ENCODE measurements at places on chromosomes 1 and 21.

DNA sequence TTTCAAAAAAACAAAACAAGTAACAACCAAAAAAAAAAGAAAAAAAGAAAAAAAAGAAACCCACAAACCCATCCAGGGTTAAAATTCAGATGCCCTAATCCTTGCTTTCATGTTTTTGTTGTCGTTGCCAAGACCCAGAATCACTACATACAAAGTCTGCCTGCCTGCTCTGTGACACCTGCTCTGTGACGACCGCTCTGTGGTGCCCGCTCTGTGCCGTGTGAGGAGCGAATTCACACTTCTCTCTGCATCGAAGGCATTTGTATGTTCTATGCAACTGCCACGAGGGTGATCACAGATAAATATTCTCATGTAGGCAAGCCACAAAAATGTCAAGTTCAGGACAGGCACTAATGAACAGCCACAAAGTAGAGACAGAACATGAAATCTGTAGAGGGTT is 178.6 kb downstream of the SLC45A1 start:
- DNase-seq = no peak

DNA sequence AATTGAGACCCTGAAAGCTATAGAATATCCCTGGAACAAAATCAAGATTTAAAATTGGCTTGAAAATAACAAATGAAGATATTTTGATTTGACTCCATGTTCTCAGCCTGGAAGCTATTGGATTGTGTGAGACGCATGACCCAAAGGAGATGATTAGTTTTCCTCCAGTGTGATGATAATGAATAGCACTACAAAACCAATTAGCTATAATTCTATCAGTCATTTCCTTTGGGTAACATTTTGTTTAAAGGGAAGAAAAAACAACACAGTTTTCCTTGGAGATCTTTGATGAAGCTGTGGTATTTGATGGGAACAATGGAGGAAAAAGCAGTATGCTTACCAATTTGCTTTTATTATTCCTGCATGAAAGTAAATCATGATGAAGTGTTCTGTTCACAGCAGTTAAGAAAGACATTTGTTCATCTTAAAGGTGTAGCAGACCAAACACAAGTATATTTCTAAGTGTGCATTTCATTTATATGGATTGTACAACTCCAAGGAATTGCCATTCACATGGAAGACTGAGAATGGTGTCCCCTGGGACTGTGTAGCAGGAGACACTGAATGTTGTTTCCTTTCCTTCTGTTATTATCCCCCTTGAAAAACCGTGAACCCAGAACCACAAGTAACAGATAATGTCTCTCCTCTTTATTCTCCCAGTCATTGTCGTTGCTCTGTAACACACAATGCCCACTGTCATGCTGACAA is 111.4 kb downstream of the CACHD1 start:
- no peak for DNase-seq

- no peak for DNase-seq
Measured at GRCh38 chr1:71706029-71706671, 576.2 kb downstream of the NEGR1 start.

DNA sequence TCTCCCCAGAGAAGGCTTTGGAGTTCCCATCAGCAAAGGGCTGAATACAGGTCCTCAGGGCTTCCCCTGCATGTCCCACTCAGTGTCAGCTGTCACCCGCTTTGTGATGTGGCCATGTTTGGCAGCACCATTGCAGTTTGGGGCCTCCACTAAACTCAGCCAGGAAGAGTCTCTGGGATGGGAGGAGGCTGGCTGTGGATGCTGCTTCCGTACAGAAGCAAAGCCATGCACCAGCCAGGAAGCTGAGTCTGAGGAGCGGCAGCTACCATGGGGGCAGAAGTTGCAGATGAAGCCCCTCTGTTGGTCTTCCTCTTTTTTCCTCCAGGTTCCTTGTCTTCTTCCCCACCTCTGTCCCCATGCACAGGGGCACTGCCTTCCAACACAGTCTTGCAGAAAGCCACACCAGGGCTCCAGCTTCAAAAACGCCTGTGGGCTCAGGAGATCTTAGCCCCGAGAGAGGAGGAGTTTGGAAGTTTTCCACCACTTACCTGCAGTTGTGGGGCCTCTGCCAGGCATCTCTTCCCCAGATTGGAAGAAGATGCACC is 416.8 kb downstream of the NPHP4 start:
- no peak for DNase-seq

- DNase-seq = no peak
Measured at GRCh38 chr1:67540025-67540732, 110.0 kb upstream of the SERBP1 start.

GRCh38 chr1:24961961-24962861 is 32.1 kb upstream of the RUNX3 start:
- DNase-seq = no peak

GRCh38 chr1:117930484-117930883 is 945 bp downstream of the WDR3 start:
- no peak for DNase-seq

- DNase-seq = no peak
Measured at GRCh38 chr1:37288900-37289299, 185.5 kb upstream of the ZC3H12A start.

- DNase-seq = peak; percentile 35
Measured at GRCh38 chr1:4075436-4076225, 175.6 kb upstream of the C1orf174 start.

DNA sequence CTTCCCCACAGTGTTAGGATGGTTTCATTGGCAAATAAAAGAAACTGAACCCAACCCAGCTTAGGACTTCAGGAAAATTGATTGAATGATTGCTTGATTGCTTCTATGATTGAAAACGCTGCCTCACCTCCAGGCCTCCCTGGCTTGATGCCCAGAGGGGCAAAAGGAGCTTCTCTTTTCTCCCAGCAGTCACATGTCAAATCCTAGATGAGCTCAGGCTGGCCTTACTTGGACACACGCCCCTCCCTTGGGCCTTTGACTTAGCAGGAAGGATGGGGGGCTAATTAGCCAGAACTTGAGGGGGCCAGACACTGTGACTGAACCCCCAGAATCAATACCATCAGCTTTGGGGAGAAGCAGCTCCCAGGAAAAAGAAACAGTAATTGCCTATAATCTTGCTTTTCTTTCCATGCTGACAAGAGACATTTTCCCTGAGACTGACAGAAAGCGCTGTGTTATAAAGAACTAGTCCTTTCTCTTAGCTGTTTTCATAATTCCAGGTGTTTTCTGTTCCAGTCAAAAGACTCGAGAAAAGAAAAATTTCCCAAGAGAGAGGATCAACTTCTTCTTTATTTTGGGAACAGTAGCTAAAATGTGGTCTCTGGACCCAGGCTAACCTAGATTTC is 50.8 kb upstream of the ATP5PO start:
- DNase-seq = no peak

DNA sequence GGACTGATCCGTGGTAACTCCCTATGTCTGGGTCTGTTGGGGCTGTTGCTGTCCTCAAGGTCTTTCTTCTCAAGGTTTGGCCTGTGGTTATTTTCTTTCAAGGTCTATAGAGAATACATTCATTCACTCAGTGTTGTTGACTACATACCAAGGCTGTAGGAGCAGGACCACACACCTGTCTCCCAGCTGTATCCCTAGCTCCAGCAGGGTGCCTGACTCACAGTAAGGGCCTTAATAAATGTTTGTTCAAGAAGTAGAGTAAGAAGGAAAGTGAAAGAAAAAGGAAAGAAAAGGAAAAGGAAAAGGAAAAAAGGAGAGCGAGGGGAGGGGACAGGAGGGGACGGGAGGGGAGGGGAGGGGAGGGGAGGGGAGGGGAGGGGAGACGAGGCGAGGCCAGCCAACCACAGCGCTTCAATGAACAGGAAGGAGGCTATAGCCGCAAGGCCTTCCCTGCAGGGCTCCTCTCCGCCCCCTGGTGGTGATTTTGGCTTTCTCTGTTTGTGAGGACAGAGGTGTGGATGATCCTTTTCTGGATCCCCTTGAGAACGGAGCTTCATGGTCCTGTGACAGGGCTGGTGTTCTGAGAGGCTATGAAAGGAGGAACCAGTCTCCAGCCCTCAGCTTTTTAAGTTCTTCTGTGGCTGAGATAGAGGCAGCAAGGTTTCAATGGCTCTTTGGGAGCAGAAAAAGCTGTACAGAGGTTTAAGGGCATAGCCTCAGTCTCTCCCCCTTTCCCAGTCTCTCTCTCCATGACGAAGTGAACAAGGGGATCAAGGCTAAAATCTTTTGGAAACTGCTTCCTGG is 30.6 kb upstream of the LCE5A start:
- no peak for DNase-seq

DNA sequence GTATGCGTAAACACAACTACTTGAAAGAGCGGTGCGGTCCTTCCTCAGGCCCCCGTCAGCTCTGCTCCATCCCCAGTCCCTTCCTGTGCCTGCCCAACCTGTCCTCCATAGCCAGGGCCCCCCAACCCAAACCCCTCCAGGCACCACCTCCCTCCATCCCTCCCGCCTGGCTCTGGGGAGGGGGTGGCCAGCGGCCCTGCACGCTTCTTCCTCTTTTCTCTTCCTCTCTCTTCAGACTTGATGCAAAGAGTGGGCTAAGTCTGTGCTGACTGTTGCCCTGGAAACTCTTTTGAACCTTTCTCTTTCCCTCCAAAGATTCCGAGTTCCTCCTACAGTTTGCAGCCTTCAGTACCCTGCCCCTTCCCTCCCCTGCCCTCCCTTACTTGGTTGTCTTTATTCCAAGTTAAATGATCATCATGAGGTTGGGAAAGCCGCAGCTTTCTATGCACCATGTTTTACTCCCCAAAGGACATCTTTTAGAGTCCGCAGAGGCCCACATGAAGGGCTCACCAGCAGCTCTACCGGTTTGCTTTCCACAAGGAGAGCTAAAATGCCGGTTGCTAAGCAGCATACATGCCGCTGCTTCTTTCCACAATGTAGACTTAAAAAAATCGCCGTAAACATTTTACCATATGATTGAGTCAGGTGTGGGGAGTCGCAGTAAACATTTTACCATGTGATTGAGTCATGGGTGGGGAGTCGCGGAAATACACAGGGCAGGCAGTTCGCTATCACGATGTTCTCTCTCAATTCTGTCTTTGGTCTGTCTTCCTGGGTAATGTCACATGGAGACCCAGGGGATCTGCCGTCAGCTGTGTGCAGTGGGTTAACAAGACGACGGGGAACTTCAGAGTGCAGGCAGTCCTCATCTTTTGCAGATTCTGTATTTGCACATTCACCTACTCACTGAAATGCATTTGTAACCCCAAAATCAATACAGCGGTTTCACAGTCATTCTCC is 525.3 kb downstream of the KIF26B start:
- no peak for DNase-seq

DNA sequence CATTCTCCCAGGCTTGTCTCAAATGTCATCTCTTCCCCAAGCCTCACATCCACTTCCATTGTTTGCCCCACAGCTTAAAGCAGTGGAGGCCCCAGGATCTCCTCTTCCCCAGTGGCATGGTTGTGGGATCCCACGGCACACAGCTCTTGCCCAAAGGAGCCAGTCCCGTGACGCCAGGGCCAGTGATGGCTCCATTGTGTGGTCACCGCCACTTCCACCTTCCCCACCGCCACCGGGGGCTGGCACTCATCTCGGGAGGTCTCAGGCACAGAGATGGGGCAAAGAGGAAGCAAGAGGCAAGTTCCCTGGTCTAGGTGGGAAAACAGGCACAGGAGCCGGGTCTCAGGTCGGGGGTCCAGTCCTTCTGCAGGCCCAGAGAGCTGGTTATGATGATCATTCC is 22.9 kb upstream of the ALDH4A1 start:
- DNase-seq = no peak

GRCh38 chr1:117580436-117580835 is 25.4 kb upstream of the TENT5C start:
- DNase-seq = peak; percentile 29

DNA sequence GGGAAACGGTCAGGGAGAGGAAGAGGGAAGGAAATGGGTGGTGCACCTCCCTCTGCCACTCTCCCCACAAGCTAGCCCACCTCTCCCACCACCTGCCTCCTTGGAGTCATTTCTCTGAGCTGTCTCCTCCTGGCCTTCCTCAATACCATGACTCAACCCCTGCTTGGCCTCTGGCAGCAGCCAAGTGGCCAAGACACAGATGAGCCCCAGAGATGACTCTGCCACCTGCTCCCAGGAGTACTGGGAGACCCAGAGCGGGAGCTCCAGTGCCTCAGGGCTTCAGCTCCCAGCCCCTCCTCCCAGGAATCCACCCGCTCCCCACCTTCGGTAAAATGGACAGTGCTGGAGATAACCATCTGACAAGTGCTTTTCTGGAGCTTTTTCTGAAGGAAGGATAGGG is 2.6 kb downstream of the S100A16 start:
- DNase-seq = no peak

DNA sequence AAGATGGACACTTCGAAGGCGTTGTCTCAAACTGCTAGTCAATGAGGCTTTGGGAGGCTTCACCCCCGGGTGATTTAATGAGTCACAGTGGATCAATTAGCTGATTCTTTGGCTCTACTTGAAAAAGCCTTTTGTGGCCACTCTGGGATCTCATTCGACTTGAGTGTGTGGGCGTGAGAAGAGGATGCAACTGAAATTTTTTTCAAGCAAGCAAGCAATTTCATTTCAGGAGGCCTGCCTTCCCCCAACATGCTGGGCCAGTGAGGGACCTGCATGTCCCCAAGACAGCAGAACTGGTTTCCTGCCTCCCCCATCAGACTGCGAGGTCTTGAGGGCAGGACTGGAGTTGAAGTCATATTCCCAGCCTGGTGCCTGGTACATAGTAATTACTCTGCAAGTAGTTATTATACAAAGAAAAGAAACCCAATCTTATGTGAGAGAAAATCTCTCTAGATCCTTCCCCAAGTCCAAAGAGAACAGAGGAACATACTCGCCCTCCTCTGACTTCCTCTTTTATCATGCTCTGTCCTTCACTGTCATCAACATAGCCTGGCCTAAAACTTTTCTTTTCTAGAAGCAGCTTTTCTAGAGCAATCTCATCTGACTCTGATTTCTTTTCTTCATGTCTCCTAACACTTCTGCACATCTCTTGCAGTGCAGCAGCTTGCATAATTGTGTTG is 22.7 kb downstream of the SYT6 start:
- DNase-seq = no peak

DNA sequence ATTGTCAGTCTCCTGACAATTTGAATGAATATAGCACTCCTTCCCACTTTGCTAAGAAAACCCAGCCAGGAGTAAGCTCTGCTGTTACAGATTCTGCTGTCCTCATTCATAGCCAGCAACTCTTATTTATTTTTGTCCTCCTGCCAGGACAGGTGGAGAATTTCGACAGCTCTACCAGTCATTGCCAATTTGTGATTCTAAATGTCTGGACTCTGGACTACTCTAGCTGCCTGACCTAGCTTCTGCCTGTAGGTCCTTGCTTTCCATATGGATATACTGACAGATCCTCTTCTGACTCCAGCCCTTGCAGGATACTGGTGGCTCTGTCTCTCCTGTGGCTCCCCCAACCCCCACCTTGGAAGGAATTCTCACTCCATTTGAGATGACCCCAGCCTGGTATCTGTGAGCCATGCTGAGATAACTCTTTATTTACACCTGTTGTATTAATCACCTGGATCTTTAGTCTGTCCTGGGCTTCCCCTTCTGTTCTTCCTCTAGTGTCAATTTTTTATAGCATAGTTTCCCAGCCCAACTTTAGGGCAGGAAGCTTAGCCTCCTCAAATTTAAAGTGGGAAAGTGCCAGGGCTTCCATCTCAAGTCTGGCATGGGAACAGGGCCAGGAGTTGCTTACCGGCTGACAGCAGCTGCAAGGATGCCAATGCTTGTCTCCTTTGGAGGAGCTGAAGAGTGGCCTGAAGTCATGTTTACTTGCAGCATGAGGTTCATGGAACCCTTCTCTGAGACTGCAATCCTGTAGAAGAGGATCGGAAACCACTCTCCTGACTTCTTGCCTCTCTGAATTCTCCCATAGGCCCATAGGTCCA is 6.7 kb downstream of the PM20D1 start:
- no peak for DNase-seq

GRCh38 chr1:71081697-71082080 is 854 bp upstream of the ZRANB2 start:
- DNase-seq = no peak
